ENCODE measurements at places on chromosomes 6 and 20.

- no peak for DNase-seq
Observed at GRCh38 chr6:163008186-163008585, 280.4 kb downstream of the PACRG start.

- DNase-seq: no peak
Observed at GRCh38 chr20:4766631-4767030, 44.9 kb downstream of the PRND start.

DNA sequence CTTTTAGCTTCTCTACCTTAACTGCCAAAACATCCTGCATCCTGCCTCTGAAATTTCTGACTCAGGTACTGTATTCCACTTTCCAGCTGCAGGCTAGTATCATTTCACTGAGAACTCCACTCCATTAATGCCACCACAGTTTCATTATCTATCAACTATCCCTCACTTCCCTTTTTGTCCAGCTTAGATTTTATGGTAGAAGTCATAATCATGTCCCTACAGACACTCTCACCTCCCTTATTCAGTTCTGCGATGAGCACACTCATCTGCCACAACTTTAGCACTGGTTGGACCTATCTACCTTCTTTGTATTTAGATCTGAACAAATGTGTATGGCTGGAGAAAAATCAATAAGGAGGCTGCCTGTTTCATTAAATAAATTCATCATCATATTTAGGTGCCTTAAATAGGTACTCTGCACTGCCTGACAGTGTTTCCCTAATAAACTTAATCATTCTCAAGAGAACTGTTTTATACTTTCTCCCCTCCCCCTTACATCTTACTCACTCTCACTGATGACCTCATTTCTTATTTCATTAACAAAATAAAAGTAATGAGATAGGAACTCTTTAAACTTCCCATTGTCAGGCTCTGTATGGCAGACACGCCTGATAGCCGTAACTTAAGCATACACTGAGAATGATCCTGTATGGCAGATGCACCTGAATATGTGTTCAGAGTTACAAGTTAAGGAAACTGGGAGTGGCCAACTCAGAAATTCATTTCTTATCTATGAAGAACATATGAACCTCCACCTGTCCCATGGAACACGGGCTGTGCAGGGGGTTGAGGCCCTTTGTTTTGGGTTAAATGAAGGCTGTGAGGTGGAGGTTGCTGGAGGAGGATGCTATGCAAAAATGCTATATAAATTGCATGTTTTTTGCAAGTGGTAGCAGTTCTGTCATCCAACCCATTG lies 95.3 kb upstream of the MAN1A1 start:
- no peak for DNase-seq

DNA sequence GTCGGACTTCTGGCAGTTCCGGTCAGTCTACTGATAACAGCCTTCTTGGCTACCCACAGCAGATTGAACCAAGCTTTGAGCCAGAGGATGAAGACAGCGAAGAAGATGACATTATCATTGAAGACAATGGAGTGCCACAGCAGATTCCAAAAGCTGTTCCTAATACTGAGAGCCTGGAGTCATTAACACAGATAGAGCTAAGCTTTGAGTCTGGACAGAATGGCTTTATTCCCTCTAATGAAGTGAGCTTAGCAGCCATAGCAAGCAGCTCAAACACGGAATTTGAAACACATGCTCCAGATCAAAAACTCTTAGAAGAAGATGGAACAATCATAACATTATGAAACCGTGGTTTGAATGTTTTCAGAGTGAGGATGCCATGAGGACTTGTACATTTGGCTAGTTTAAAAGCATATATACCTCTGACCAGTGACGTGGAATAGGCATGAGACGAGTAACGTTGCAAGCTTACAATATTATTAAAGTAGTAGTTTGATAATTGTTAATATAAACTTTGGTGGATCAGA lies 18.8 kb downstream of the PARD6B start:
- no peak for DNase-seq

- DNase-seq: peak; percentile 78
Observed at GRCh38 chr6:41463062-41463930, 82.9 kb upstream of the FOXP4 start.

DNA sequence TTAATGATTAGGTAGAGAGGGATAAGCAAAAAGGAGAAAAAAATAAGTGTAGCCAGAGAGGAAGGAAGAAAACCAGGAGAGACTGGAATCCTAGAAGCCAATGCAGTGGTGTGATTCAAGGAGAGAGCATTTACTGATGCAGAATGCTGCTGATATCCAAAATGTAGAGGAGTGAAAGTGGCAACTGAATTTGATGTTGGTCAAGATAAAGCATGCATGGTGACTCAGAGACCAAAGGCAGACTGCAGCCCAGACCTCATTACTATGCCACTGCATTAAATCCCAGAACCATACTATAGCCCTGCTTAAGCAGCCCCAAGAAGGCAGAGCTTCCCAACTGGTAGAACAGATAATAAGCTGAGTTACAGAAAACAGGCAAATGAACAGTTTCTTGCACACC lies 15.8 kb downstream of the KLHL32 start:
- no peak for DNase-seq

- DNase-seq: no peak
Observed at GRCh38 chr6:38159596-38159995, 340.1 kb downstream of the ZFAND3 start.

- DNase-seq: no peak
Observed at GRCh38 chr6:169230946-169231789, 22.5 kb downstream of the THBS2 start.

GRCh38 chr20:4195499-4195898 lies 180.1 kb upstream of the RNF24 start:
- DNase-seq: peak; percentile 23

GRCh38 chr6:125251516-125252220 lies 50.1 kb downstream of the HDDC2 start:
- peak; percentile 28 for DNase-seq

GRCh38 chr6:134734312-134734869 lies 215.5 kb downstream of the ALDH8A1 start:
- DNase-seq: no peak

GRCh38 chr20:50417023-50417329 lies 93.2 kb upstream of the PTPN1 start:
- DNase-seq: no peak

DNA sequence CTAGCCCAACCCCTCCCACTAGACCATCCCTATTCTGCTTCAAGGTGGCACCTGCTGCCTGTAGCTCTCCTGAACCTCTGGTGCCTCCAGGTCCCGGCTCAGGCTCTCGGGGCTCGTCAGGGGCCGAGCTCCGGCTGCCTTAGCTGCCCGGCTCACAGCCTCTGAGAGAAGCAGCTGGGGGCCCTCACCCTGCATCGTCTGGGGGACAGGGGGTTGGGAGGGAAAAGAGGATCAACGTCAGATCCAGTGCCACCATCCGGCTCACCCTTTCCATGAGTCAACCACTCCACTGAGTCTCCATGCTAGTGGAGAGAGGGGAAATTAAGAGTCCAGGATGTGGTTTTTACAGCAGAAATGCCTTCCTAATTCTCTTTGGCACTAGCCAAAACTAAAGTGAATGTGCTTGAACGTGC lies 13.0 kb downstream of the BAG6 start:
- peak; percentile 85 for DNase-seq

- no peak for DNase-seq
Observed at GRCh38 chr20:48815537-48815936, 12.3 kb downstream of the PREX1 start.

GRCh38 chr20:37490663-37491350 lies 30.2 kb upstream of the NNAT start:
- DNase-seq: no peak

DNA sequence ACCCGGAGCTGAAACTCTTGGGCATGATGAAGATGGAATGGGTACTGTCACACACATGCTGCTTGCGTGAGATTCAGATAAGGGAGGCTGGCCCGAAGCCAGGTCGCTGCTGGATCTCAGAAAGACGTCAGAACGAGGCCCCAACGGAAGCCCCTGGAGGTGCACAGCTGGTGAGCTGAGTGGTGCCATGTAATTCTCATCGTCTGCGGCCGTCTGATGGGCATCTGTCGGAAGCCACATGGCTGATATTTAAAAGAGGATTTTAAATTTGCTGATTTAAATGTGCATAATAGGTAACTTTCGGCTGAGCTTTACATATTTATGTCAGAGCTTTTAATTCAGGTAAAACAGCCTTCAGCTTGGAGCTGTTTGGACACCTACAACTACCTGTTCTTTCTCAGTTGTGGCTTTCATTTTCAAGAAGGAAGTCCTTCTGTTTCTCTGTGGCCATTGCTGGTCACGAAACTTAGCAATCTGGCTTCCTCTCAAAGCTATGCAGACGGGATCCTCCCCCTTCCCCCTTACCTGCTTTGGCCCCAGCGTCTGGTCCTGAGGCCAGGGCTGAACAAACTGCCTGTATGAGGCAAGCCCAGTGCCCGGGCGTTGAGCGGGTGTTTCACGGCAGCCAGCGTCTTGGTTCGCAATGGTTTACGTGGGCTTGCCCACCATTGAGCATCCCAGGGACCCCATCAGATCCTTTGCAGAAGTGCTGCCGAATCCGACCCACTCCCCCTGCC lies 9.2 kb downstream of the SLCO4A1 start:
- no peak for DNase-seq

DNA sequence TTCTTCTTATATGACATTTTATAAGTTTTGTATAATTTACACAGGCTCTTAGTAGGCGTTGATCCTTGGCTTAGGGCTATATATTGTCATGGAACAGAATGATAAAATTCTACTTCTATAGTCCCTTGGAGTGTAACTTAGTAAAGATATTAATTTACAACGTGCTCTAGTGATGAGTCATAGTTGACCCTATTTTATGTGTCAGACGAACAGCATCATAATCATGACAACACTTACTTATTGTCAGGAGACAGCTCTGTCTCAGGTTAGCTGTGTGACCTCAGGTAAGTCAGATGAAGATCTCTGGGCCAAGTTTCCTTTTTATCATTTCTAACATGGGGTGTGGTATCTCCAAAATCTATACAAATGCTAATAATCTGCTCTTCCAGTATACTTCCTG lies 473.5 kb downstream of the UTRN start:
- DNase-seq: peak; percentile 69

DNA sequence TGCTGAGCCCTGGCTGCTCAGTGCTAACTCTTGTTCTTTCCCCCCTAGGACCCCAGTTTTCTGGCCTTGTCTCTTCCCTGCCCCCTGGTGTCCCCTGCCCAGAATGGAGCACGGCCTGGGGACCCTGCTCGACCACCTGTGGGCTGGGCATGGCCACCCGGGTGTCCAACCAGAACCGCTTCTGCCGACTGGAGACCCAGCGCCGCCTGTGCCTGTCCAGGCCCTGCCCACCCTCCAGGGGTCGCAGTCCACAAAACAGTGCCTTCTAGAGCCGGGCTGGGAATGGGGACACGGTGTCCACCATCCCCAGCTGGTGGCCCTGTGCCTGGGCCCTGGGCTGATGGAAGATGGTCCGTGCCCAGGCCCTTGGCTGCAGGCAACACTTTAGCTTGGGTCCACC lies 11.9 kb downstream of the CCN5 start:
- DNase-seq: no peak

GRCh38 chr6:53112871-53113270 lies 35.8 kb downstream of the GCM1 start:
- DNase-seq: no peak

GRCh38 chr20:49247792-49248191 lies 28.6 kb downstream of the DDX27 start:
- DNase-seq: no peak
